ENCODE measurements at places on chromosomes 2 and 18.

- no peak for DNase-seq
Measured at GRCh38 chr2:27779417-27780055, 8.0 kb downstream of the MRPL33 start.

GRCh38 chr18:56390626-56391025 is 247.8 kb downstream of the TXNL1 start:
- DNase-seq: no peak

DNA sequence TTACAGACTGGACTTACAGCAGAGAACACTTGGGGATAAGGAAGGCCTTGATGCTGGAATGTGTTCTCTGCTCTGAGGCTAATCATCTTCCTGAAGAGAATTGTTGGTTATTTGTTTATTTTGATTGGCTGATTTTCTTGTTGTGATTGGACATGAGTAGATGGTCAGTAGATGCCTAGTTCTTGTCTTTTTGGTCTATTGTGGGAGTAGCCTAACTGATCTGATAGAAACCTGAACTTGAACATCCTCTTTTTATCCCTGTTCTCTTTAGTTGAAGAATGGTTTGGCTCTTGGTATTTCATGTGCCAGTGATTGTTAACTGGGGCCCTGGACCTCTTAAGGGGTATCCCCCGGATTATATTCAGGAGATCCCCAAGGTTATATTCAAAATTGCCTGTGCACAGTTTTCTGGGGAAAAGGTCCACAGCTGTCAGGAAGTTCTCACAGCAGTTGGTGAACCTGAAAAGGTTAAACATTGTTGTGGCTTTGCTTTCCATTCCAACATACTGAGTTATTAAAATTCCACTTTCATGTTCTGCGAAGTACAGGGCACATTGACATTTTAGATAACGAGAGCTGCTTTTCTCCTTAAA is 13.6 kb downstream of the TWSG1 start:
- no peak for DNase-seq

GRCh38 chr2:24814516-24814915 is 21.3 kb downstream of the CENPO start:
- no peak for DNase-seq

DNA sequence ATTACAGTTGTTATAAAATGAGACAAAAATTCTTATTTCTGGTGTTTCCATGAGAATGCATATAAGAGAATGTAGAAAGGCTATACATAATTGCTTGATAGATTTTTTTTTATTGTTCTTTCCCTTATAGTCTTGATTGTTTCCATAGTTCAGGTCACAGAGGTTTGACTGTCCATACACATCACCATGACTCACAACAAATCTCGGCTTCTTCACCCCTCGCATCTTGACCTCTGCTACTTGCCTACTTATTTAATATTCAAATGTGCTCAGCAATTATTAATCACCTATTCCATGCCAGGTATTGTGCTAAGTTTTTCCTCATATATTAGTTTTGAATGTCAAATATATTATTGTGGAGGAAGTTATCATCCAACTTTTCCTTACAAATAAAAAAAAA is 789.6 kb downstream of the RNF144A start:
- no peak for DNase-seq
